ENCODE measurements at places on chromosomes 3 and 15.

GRCh38 chr15:32828507-32829186 is 110.8 kb downstream of the GREM1 start:
- no peak for DNase-seq

DNA sequence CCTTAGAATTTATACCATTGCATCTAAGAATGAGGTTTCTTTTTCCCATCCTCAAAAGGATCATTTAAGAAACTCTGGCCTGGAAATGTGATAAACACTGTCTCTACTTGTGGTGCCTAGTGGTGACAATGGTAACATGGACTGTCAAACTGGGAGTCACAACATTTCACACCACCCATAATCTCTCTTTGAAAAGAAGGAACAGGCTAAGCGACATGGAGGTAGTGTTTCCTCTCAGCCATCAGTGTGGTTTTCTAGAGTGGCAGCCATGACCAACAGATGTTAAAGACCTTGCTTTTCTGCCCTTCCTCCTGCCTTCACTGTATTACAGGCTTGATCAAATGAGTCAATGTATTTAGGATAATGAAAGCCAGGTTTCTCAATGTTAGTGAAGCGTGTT is 283.1 kb upstream of the STAC start:
- no peak for DNase-seq

DNA sequence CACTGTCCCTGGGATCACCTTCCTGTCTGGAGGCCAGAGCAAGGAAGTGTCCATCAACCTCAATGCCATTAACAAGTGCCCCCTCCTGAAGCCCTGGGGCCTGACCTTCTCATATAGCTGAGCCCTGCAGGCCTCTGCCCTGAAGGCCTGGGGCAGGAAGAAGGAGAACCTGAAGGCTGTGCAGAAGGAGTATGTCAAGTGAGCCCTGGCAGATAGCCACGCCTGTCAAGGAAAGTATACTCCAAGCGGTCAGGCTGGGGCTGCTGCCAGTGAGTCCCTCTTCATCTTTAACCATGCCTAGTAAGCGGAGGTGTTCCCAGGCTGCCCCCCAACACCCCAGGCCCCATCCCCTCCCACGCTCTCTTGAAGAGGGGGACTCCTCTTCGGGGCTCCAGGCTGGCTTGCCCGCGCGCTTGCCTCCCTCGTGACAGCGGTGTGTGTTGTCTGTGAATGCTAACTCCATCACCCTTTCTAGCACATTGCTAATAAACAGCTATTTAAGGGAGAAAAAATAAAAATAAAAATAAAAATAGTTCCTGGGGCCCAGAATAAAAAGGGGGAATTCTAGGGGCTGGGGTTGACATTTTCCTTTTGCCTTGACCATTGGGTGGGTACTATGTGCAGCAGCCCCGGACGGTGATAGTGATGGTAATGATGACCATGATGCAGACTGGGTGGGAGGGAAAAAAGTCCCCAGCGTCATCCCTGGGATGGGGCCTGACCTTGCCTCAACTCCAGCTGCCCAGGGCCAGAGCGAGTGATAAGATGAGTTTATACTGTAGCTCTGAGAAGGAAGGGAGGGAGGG is 3.3 kb upstream of the ALAS1 start:
- no peak for DNase-seq

DNA sequence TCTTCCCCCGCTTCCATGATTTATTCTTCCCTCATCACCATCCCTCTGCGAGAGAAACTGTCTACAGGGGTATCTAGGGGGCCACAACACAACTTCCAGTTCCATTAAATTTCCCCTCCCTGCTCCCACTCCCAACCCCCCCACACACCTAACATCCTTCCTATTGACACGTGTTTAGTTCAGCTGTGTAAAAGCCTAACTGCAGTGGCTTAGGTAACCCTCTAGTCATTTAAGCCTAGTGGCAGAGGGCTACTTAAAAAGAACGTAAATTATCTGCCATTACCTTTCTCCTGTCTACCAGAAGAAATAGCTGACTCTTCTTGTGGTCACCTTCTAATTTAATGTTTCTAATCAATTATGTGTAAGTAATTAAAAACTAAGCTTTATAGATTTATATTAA is 56.3 kb downstream of the ZNF148 start:
- DNase-seq = no peak

GRCh38 chr3:8629151-8630021 is 15.2 kb downstream of the SSUH2 start:
- DNase-seq = no peak

DNA sequence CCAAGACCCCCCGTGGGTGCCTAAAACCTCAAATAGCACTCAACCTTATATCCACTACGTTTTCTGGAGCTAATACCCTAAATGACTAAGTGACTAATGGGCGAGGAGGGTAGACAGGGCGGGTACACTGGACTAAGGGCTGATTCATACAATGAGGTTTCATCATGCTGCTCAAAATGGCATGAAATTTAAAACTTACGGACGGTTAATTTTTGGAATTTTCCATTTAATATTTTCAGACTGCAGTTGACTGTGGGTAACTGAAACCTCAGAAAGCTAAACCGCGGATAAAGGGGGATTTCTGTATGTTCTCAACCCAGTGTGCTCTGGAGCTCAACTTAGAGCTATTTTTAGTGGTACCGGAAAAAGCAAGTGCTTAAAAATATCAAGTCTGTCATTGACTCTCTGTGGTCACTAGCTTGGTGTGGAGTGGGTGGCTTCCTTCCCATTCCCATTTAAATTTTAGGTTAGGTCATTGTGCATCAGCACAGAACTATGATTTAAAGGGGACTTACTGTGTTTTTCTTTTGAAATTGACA is 72.9 kb downstream of the LRRC28 start:
- DNase-seq = no peak

DNA sequence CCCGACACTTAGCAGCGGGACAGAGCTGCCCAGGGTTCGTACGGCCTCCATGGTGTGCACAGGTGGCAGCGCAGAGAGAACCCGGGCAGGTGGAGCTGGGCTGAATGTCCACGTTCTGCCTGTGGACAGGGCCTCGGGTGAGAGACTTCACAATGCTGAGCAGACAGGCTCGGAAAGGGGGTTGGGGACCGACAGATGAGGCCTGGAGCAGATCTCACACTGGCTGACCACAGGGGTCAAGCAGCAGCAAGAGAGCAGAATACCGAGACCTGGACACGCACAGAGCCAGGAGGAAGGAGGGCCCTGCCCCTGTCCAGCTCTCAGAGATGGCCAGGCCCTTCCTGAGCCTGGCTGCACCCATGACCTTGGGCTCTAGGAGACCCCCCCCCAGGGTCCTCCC is 83.0 kb downstream of the VGLL4 start:
- no peak for DNase-seq

DNA sequence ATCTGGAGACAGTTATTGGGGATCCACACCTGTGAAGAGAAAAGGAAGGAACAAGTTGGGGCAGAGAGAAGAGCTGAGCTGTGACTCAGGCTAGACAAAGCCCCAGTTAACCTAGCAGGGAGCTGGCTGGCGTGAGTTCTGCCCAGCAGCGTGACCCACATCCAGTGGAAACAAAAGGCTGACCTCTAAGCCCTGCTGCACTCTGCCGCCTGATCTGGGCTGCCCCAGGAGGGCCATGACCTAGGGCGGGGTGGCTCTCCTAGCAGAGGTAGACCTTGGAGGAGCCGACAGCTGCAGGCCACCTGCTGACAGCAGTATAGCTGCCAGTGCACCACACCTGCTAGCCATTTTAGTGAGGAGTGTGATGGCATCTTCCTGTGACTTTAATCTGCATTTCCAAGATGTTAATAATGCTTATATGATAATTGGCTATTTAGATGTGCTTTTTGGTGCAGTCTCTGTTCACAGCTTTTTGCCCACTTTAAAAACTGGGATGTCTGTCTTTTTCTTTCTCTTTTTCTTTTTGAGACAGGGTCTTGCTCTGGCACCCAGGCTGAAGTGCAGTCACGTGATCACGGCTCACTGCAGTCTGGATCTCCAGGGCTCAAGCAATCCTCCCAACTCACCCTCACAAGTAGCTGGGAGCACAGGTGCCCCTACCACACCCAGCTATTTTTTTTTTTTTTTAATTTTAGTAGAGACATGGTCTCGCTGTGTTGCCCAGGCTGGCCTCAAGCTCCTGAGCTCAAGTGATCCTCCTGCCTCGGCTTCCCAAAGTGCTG is 78.1 kb downstream of the LSM3 start:
- DNase-seq = peak; percentile 66

GRCh38 chr15:86016750-86017149 is 62.9 kb upstream of the AGBL1 start:
- no peak for DNase-seq

DNA sequence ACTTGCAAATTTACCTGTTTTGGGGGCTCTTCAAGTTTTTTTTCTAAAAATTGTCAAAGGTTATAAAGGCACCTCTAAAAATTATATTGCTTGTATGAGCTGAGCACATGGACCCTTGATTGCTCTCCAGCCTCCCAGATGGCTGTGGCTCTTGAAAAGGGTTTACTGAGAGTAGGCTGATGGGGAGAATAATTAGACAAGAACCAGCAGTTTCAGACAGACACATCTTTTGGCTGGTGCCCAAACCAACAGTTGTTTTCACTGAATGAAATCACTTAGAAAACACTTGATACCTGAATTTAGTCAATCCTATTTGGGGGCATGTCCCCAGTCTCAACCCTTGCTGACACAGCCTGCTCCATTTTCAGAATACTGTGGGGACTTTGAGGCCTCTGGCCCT is 217.6 kb downstream of the KBTBD8 start:
- DNase-seq = no peak

DNA sequence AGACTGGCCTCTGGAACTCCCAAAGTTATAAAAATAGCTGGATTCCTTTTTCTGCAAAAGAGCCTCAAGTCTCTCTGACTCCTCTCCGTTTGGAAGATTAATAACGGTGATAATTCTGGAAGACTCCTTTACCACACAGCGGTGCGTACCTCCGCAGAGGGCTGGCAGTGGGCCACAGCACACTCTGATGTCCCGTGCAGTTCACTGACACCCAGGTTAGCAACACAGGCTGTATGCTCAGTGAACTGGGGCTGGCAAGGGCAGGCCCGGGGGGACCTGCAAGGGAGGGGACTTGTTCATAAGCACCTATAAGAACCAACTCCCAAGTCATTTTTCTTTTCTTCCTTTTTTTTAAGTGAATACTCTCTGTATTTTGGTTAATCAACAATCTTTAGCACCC is 120.3 kb upstream of the TJP1 start:
- no peak for DNase-seq

DNA sequence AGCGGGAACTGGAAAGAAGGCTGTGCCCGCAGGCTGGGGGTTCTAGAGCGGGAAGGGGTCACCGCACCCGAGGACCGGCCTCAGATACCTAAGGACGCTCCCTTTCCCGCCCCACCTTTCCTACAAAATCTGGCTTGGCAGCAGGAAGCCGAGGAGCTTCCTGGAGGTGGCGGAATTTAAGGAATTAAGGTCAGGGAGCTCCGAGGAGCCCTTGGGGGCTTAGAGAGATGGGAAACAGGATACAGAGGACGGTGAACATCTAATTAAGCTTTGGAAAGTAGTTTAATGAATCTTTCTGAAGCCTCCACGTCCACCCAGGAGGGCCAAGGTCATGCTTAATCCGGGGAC is 507 bp upstream of the AP3B2 start:
- no peak for DNase-seq

DNA sequence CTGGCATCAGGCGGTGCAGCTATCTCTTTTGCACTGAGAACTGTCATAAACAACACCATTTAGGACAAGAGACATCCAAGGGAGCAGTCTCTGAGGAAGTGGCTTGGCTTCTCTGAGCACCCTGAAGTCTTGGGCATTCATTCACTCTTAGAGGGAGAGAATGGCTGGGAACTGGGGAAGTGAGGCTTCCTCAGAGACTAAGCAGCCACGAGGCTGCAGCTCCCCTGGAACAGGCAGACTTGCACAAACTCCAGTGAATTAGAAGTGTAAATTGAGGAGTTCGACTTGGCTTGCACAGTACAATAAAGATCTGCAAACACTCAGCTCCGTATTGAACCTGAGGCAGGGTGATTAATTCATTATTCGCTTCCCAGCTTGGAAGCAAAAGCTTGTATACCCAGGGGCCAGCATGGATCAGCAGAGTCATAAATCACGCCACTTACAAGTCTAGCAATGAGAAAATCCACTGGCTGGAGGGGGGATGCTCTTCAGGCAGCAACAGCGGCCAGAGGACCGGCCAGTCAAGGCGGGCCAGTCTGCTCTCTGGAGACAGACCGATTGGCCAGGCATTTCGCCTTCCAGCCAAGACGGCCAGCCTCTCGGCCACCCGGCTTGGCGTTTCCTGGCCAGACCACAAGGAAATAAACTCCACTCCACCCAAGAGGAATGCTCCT is 118.8 kb upstream of the ADPGK start:
- no peak for DNase-seq

- no peak for DNase-seq
Observed at GRCh38 chr3:6602329-6602728, 258.6 kb upstream of the GRM7 start.

DNA sequence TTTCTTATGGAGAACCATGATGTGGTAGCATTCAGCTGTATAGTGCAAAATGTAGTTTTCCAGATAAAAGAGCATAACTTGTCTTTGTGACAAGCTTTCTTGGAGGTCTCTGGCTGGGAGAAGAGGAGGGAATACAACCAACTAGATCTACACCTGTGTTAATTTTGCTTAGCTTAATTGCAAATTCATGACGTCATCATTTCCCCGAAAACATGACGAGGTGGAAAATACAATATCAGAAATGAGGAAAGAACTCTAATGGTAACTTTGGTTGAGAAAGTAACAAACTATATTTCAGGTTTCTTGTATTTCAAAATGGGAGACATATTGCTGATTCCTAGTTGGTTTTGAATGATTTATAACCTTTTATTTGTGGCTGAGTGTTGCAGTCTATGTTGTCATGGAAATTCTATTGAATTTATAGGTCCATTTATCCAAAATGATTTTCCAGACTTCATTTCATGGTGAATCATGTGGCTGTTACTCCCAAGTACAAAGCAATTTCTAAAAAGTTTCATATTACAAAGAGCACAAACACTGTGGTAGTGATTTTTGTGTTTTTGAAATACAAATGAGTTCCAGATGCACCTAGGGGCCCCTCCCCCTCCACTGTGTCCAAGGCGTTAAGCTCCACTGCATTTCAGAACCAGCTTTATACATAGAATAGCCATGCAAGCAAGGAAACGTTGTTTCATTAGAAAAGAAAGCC is 307.2 kb downstream of the FEZF2 start:
- DNase-seq = no peak

Measured in ecto neural progenitor cell (in vitro differentiated cells).